ENCODE measurements at places on chromosomes 13 and 19.

DNA sequence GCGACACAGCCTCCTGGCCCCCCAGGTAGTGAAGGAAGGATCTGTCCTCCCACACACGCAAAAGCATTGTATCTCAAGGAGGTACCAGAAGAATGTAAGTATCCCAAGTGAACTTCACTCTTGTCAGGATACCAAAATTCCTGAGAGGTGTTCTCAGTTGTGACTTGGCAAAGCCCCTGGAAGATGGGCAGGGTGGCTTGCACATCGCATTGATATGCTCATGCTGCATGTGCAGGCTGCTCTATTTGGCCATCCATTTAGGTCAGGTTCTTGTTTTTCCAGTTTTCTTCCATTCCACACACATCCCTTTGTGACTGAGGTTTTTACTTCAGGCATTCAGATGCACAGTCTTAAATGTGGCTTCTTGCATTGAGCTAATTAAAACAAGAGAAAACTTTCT is 382.8 kb downstream of the FOXO1 start:
- DNase-seq: no peak

- no peak for DNase-seq
Observed at GRCh38 chr19:55088021-55088451, 12.4 kb downstream of the EPS8L1 start.

DNA sequence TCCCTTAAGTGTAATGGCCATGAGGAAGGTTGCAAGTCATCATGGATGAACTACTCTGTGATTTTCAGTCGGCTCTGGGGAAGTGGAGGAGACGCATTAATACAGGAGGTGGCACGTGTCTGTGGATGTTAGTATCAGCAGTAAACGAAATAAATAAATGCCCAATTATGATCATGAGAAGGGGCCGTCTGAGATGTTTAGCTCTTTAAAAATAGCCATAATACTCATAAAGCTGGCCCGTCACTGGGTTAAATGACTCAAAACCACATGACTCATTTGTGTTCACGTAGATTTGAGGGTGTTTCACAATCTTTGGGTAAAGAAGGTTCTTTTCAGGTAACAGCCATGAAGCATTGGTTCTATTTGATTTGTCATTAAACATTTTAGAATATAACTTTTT is 620.6 kb downstream of the GPC6 start:
- DNase-seq: no peak

GRCh38 chr13:33352041-33352440 is 66.5 kb upstream of the STARD13 start:
- no peak for DNase-seq

- DNase-seq: no peak
Observed at GRCh38 chr19:46634656-46635218, 1.3 kb downstream of the GNG8 start.

DNA sequence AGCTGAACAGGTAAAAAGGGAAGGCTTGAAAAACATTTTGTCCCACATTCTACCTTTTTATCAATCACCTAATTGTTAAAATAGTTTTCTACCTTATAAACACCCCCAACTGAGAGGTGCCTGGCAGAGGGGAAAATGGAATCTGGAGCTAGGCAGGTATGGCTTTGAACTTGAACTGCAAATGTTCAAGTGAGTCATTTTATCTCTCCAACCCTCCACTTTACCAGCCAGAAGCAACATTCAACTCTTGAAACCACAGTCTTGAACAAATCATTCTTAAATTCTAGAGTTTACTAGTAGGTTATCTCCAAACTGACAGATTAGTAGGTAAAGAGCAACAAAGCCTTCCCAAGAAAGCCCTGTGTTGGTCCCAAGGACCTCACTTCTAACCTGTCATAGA is 116.9 kb downstream of the ABCC4 start:
- DNase-seq: no peak

DNA sequence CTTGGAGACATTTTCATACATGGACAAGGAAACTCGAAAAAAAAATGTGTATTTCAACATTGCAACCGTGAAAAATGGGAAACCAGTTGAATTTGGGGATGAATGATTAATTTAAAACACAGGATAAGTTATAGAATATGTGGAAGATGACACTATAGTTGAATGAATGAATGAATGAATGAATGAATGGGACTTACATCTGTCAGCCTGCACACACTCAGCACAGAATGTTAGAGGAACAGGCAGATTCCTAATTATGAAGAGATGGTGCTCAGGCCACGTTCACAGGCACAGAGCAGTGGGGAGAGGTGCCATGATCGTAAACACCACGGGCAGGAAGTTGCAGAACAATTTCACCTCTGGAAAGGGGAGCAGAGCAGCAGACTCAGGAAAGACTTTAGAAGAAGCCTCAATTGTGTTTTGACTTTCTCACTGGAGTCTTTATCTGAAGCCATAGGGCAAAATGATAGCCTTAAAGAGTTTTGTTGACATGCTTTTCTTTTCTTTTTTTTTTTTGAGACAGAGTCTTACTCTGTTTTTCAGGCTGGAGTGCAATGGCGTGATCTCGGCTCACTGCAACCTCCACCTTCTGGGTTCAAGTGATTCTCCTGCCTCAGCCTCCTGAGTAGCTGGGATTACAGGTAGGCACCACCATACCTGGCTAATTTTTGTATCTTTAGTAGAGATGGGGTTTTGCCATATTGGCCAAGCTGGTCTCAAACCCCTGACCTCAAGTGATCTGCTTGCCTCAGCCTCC is 4.9 kb upstream of the SULT2A1 start:
- DNase-seq: no peak

- no peak for DNase-seq
Observed at GRCh38 chr13:26679411-26680122, 81.0 kb downstream of the GPR12 start.

DNA sequence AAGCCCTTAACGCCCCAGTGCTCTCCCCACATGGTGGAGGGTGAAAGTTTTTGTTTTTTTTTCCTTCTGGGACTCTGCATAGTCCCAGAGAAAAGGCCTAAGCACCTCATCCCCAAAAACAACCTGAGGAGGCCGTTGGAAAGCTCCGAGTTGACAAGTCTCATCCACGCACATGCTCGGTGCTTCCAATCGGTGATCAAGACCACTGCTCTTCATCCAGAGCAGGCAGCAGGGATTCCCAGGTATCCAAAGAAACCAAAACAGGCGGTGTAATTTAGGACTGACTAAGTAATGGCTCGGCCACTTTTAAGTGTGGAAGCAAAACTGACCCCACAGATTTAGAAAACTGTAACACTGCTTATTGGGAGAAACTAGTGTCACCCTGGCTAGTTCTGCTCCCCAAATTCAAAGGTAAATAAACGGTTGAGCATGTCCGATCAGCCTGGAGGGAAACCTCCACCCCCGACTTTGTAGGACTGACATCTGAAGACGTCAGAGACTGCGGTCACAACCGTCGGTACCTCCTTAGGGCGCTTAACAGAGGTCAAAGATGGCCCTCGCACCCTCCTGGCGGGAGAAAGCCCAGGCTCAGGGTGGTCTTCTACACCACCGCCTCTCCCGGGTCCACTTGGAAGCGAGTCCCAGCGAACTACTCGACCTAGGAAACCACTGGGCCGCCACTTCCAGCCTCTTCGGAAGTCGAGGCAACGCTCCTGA is 997 bp upstream of the ZNF446 start:
- no peak for DNase-seq

DNA sequence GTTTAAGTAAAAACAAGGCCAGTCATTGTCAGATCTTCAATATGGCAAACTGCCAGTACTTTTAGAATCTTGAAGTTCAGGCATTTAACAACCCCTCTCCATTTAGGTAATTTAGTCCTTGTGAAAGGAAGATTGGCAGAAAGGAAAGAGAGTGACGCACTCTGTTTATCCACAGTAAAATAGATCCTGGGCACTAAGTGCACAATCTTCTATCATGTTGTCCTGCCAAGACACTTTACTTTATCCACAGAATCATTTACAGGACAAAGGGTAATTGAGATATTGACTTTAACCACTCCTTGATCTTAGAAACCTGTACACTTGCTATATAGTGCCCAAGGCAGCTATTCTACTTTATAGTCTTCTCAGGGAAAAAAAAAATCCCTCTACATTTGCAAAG is 786.4 kb upstream of the SLITRK1 start:
- no peak for DNase-seq

DNA sequence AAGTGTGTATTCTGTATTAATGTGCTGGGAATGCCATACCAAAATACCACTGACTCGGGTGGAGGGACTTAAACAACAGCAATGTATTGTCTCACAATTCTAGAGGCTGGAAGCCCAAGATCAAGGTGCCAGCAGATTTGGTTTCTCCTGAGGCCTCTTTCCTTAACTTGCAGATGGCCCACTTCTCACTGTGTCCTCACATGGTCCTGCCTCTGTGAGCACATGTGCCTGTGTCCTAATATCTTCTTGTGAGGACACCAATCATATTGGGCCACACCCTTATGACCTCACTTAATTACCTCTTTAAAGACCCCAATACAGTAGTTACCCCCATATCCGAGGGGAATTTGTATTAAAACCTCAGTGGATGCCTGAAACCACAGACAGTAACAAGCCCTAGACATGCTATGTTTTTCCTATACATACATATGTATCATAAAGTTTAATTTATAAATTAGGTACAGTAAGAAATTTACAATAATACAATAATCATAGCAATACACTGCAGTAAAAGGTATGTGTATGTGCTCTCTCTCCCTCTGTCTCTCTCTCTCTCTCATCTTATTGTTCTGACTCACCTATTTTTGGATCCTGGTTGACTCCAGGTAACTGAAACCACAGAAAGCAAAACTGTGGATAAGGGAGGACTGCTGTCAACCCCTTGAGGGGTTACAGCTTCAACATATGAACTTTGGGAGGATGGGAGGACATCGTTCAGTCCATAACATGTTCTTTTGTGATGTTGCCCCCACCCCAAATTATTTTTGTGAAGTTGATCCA is 174.3 kb downstream of the IRS2 start:
- DNase-seq: no peak

GRCh38 chr19:926323-926588 is 421 bp downstream of the ARID3A start:
- no peak for DNase-seq

DNA sequence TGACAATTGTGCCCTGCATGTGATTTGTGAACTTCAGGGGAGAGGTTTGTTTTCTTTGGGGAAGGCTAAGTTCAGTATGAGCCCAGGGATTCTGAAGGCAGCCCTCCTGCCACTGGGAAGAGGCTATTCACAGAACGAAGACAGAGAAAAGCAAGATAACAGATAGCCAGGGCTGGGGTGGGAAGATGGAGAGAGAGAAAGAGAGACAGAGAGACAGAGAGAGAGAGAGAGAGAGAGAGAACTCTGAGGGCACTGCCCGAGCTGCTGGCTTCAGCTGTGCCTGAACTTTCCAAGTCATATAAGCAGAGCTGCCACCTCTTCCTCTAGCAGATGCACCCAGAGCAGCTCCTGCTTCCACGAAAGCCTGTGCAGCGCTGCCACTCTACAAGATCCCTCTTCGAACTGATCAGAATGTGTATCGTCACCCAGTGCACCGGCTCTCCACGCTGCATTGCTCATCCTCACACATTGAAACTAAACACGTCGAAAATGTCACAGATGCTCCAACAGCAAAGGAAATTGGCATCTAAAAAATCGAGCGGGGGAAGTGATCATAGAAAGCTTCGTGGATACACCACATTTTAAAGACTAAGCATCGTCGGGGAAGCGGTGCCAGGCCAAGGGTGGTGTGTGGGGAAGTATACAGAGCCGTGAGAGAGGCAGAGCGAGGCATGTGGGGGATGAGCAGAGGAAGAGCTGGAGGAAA is 81.8 kb upstream of the SIAH3 start:
- no peak for DNase-seq

GRCh38 chr19:29277102-29277501 is 64.2 kb upstream of the UQCRFS1 start:
- DNase-seq: peak; percentile 70

GRCh38 chr13:92739306-92739818 is 487.2 kb upstream of the GPC6 start:
- no peak for DNase-seq

DNA sequence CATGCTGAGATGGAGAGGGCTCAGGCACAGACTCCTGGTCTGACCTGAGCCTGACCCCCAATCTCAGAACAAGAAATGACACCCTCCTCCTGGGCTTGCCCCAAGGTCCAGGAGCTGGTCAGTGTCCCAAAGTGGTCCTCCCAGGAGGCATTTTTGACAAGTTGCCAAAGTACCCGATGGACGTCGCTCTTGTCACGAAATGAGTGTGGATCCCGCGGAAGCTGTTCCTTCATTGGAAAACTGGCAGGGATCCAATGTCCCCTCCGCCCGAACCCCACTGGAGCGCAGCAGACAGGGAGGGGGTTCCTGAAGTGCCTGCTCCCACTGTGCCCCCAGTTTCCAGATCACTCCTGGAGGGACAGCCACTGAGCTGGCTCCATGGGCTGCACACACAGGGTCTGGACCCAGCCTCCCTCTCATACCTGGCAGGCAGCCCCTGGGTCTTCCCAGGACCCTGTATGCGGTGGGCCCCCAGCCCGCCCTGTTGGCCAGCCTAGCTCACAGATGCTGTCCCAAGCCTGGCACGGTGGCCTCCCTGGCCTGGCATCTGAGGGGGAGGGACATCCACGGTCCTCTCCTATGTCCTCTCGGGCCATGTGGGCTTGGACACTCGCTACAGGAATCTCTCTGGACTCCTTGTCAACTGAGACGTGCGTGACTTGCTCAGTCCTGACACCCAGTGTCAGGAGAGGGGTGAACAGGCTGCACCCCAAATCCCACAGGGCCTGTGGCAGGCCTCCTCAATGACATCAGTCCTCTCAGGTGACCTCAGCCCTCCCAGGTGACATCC is 12.8 kb upstream of the ZNF14 start:
- DNase-seq: no peak

GRCh38 chr19:41563854-41564514 is 12.0 kb upstream of the CEACAM21 start:
- peak; percentile 71 for DNase-seq

DNA sequence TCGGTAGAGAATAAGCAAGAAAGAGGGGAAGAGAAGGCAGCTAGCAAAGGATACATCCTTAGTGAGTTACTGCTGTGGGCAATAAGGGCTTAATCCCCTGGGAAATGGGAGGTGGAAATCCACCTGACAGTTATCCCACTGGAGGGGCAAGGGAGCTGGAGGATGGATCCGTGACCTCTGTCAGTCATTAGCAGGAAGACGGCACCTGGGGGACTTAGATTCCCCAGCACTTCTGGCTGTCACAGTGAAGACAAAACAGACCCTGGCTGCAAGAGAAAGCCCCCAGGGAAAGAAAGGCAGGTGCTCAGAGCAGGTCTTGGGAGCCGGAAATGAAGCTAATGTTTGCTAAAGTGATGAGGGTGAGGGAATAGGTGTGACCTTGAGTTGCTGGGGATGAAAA is 70.4 kb upstream of the MRI1 start:
- no peak for DNase-seq

DNA sequence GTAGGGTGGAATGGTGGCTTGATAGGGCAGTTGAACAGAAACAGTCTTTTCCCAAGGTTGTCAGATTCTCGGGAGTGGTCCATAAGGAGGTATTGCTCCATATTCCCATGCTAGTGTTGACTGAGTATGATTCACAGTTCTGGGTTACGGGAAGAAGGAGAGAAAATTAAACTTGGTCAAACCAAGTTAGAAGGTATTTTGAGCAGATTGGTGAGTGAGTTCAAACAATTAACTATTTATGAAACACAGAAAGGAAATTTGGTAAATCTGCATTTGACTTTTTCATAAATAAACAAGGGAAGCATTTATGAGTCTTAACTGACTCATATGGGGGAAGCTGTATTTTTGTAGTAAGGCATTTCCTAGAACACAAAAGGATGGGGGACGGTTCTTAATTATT is 2419.4 kb downstream of the PCDH9 start:
- DNase-seq: no peak

GRCh38 chr13:99733346-99733745 is 232.1 kb downstream of the TM9SF2 start:
- no peak for DNase-seq
